ENCODE measurements at places on chromosomes 11 and 22.

DNA sequence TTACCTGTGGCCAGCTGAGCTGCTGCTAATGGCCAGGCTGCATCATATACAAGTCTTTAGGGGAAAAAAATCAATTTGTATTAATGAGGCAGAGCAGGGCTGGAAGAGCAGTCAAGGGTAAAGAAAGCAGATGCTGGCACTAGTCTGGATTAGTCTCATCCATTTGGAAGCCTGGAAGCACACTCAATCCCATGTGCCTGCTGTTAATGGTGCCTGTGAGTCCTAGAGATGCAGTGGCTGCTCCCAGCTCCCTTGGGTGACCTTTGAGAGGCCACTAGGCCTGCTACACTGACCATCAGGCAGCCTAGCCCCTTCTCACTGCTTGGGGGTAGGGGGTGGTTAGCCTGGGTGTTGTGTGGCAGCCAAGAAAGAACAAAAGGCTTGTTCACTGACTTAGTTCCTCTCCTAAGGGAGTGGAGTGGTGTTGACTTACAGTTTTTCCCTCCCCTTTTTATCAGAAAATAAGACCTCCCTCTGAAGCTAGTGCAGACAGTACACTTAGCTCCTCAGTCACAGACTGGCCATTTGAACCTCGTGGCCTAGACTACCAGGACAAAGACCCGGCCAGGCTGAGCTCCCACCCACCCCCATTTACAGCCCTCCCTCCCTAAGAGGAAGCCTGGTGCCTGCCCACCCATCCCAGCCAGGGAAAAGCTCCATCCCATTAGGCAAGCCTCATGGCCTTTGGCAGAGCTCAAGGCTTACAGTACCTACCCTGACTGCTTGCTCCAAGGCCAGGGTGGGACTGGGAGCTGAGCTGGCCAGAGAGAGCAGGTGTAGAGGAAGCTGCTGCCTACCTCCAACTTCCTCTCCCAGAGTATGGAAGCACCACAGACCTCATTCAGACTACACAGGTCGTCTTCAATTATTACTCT lies 7.8 kb downstream of the PIK3IP1 start:
- DNase-seq = no peak

DNA sequence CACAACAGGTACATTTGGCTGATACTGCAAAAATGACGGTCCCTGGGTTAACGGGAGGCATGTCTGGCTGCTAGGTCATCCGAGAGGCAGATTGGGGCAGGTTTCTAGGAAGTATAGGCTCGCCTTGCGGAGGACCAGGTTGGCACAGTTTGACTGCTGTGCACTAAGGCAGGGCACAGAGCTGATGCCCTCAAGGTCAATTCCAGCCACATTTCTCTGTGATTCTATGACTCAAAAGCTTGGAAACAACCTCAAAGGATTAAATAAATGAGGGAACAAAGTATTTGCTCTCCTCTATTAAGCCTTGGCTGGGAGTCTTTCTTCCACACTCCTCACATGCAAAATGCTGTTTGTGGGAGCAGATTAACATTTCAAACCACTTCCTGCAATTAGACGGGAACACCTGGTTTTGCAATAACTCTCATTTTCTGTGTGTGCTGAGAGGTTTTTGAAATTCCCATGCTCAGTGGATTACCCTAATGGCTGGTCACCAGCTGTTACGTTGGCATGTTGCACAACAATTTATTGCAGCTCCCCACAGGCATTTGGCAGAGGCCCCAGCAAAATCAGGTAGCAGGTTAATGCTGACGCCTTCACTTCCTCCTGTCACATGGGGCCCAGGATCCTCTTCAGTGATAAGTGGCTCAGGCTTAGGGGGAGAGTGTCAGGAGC lies 61.0 kb upstream of the PLET1 start:
- peak; percentile 85 for DNase-seq

DNA sequence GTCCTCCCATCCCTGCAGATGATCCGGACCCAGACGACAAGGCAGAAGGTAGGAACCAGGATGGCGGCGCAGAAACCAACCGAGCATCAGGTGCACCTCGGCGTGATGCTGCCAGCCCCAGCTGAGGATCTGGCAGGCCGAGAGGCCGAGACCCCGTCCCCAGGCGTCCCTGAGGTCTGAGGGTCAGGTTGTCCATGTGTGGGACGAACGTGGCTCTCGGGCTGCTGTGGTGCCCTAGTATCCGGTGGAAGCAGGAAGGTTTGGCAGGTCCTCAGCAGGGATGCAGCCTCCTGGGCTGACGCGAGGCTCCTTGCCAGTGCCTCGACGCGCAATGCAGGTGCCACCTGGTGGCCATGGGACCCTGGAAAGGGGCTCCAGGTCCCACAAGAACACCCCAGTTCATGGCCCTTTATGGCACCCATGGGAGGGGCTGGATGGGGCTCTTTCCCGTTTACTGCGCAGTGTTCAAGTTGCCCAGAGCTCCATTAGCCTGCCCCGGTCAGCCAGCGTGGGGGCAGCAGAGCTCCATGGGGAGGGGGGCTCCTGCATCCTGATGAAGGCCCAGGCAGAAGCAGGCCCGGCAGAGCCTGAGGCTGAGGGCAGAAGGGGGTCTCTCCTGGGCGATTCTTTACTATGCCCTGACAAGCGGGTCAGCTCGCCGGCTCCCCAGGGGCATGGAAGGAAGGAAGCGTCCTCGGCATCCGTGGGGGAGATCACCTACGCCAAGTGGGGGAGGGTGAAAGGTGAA lies 129.9 kb downstream of the CTTN start:
- DNase-seq = no peak

DNA sequence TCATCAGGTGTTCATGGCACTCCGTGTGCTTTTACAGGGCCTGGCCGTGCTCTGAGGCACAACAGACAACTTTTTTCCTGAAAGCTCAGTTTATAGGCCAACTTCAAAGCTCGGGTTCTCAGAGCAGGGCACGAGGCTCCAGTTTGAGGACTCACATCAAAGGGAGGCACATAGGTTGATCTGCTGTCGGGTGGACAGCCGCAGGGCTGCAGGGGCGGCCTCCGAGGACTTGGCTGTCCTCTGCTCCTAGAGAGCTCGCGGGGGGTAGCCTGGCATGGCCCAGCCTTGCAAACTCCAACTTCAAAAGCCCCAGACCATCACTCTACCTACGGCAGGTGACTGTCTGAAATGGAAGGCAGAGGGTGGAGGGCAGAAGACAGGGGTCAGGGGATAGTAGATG lies 31.6 kb downstream of the C11orf58 start:
- no peak for DNase-seq

- DNase-seq = no peak
These were observed 16.4 kb upstream of the C11orf96 start for GRCh38 chr11:43925932-43926505.

DNA sequence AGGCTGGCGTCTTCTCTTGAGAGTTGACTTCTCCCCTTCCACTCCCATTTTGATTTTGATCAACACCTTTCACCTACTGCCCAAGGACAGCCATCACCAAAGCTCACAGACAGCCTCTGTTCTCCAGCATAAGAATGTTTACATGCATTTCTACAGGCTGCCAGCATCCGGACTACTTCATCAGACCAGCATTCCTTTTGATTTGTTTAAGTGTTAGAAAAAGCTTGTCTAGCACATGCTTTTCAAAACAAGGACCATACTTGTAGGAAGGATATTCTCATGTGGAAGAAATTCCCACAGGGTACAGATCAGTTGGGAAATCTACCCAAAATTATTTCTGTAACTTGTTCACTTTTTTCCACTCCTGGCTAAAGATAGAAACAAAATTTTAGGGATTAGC lies 6.2 kb upstream of the KCNA4 start:
- no peak for DNase-seq

GRCh38 chr11:119858288-119858687 lies 129.3 kb upstream of the NECTIN1 start:
- DNase-seq = no peak

DNA sequence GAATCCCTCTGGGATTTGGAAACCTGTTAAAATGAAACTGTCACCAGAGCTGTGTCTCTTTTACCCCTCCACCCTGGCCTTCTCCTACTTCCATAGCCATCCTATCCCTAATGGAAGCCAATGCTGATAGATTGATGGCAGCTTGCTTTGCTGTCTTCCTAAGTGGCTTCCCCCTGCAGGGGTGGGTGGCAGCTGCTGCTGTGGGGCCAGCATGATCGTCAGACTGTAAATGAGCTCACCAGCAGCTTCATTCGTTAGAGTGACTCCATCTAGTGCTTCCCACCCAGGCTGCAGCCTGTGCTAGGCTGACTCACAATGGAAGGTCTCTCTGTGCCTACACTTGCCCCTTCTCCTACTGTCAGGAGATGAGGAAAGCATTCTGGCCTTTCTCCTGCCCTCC lies 311.0 kb downstream of the BUD13 start:
- no peak for DNase-seq

- no peak for DNase-seq
These were observed 36.1 kb upstream of the HTATIP2 start for GRCh38 chr11:20327377-20327935.

DNA sequence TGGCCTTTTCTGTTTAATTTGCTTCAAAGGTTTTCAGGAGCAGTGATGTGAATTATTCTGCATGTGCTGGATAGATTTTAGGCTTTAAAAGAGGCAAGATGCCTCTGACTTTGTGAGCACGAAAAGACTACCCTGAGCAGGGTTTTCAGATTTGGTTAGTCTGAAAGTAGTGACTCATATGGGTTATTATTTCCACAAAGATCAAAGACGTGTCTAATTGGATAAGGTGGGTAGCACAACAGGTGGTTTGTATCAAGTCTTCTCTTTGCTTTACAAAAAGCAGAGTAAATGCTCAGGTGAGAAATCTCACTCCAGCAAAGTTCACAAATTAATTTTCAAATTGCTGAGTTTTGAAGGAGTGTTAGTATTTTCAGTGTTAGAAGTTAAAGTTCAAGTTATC lies 37.6 kb upstream of the DBX1 start:
- no peak for DNase-seq

GRCh38 chr11:10824888-10825287 lies 16.2 kb upstream of the EIF4G2 start:
- DNase-seq = no peak

DNA sequence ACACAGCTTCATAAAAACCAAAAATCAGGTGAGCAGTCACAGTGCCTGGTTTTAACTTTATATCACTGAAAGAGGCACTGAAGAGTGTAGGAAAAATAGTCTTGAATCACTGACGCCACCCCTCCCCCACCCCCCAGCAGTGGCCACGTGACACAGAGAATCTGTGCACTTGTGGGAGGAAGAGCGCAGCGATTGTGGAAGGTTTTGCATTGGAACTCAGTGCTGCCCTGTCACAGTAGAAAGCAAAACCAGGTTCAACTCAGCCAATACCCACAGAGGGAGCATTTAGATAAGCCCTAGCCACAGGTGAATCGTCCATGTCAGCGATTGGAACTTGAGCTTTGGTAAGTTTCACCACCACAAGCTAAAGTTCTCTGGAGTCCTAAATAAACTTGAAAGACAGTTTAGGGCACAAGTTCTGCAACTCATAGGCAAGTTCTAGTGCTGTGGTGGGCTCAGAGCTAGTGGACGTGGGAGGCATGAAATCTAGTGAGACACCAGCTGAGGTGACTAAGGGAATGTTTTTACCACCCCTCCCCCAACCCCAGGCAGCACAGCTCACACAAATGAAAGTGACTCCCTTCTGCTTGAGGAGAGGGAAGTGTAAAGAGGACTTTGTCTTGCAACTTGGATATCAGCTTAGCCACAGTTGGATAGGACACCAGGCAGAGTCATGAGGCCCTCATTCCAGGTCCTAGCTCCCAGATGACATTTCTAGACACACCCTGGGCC lies 13.3 kb downstream of the OR52B2 start:
- no peak for DNase-seq

- no peak for DNase-seq
These were observed 26.7 kb upstream of the FBLN1 start for GRCh38 chr22:45475851-45476514.

GRCh38 chr11:16347928-16348685 lies 8.2 kb downstream of the SOX6 start:
- DNase-seq = peak; percentile 16

- DNase-seq = no peak
These were observed 527.4 kb downstream of the BRD1 start for GRCh38 chr22:49300241-49300640.

- DNase-seq = no peak
These were observed 13.0 kb downstream of the DNAJB13 start for GRCh38 chr11:73963861-73964260.

DNA sequence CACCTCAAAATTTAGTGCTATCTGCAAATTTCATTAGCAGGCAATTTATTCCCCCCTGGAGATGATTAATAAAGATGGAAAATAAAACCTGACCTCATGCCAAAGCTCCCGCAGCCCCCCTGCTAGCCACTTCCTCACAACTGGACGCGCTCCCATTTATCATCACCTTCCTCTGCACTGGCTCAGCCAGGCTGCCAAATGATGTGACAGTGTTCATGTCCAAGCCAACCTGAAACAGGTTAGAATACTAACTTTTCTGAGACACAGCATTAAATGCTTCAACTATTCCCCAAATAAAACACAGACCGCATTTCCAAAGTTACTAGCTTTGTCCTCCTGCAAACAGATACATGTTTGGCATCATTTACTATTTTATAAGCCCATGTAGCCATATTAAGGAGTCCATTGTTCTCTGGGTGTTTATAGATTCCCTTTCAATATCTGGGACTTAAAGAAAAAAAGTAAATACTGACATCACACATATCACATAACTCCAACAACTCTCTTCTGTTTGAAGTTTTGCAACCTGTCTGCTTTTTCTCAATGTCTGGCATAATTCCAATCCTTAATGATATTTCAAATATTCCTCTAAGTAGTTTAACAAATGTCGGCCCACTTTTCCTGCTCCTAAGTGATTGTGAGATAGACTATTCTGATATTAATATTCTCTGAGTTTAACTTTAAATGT lies 829.7 kb upstream of the FAT3 start:
- peak; percentile 0 for DNase-seq

GRCh38 chr11:77191823-77192495 lies 63.9 kb downstream of the MYO7A start:
- peak; percentile 25 for DNase-seq

DNA sequence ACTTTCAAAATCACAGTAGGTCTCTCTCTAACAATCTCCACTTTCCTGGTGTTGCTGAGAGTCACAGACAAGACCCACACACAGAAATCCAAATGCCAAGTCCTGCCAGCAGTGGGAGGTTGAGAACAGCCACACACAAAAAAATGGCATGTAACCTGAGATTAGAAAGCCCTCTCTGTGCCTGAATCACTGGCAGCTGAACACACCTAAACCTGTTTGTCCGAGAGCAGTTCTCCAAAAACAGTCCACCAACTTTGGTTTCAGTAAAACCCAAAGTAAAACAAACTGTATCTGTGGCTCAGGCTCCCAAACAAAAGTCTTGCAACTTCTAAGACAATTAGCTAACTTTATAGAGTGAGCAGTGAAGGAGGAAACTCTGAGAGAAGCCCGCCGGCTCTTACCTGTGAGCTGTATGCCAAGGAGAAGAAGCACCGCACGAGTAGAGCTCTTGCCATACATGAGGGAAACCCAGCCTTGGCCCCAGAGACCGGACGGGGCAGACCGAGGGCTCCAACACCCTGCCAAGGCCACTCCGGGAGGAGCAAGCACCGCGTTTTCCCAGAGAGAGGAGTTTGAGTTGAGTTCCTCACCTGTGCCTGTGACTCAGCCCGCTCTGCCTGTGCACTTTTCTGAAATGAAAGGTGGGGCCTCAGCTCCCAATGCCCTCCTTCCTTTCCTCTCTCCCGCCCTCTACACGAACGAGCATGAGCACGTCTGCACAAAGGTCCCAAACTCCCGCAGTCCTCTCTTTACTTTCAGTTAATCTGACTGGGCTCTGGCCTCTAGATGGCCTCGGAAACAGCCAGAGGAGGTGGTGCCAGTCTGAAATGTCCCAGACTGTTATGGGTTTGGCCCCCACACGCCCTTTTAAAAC lies at the start of gene MPZL2:
MPZL2 (minus strand) TSS at position 603 of the 874 bp plus-strand sequence; CDS start at position 459, 144 bp downstream.
- DNase-seq = no peak
